ENCODE measurements at places on chromosomes 7 and 10. TPM values are rescaled to one million over a fixed set of nuclear protein-coding genes. Genes with fewer than 3 reads are reported as not detected.

The LIPF gene
- not detected for total RNA-seq

GRCh38 chr10:128875030-128875744 is 591.9 kb upstream of the MGMT start:
- DNase-seq: no peak

DNA sequence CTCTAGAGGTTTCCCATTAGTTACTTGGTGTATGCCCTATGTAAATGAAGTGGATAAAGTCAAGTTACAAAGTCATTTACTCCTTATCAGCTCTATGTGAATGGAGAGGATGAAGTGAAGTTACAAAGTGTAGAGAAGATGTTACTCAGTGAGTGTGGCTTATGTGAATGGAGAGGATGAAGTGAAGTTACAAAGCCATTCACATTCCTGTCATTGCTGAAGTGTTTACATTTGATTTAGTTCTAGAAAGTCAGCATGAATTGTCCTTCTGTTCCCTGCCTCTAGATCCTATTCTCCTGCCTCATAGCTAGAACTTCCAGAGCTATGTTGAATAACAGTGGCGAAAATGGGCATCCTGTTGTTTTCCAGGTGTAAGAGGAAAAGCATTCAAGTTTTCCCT is 880.1 kb downstream of the DNAJB9 start:
- DNase-seq: no peak

- DNase-seq: no peak
Observed at GRCh38 chr10:71621231-71622153, 98.1 kb downstream of the C10orf105 start.
